Activated B cell treated with CpG ODN at 0.5 μM for 24 hours (primary cell): ENCODE measurements at places on chromosomes 6 and 20. TPM values are rescaled to one million over a fixed set of nuclear protein-coding genes. Genes with fewer than 3 reads are reported as not detected.

GRCh38 chr20:10218536-10219451 lies at the start of gene SNAP25:
Gene SNAP25, plus strand, starts transcription at chr20:10218830. Its CDS starts 56,662 bp downstream, at chr20:10275492.
- DNase-seq, result no peak

DNA sequence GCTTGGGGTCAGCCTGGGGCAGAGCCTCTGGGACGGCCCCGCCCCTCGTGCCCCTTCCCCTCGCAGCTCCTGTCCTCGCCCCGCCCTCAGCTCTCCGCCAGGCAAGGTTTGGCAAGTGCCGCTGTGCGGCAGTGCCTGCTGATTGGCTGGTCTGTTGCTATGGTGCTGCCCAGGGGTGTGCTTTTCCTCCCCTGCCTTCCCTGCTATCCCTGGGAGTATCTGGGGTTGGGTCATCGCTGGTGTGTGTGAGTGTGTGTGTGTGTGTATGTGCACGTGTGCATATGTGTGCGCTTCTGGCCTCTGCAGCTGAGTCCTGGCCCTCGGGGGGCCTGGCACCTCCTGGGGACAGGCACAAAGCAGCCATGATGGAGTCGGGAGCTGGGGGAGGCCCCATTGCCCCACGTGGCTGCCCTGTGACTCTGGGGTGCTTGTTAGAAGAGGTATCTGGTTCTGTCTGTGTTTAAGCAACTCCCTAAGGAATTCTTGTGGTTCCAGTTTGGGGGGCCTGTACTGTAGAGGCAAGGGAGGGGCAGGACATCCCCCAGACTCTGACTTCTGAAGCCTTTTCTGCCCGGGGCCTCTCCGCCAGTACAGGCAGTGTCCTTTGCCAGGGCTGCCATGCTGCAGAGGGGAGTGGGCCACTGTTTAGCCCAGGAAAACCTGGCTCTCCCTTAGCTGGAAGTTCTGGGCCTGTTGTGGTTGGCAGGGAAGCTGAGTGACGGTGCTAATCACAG lies 6.9 kb downstream of the RTEL1 start:
- DNase-seq, result no peak

DNA sequence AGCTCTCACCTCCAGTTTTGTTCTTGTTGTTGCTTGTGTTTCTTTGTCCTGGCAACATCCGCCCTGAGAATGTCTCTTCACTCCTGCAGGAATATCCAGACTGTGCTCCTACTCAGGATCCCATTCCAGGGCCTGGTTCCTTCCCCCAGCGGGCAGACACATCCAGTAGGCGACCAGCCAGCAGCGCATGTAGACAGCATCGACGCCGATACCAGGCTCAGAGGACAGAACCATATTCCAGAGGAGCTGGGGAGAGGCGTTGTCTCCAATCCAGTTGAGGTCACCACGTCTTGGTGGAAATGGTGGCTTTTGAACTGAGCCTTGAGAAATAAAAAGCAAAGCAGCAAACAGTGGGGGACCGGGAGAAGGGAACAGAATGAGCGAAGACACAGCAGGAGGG lies 114.6 kb upstream of the THBS2 start:
- DNase-seq, result no peak

DNA sequence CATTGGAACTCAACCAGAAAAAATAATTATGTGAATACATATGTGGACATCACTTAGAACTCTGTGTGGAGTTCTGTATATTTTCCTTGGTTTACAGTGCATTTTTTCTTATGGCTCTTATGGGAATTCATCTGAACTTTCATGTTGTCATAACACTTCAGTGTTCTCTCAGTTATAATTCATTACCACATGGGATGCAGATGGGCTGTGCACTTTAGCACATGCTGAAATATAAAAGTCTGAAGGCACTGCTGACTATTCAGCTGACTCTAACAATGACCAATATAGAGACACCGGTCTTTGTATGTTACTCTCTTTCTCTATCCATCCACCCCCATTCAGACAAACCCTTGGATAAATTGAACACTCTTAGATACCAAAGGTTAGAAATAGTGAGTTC lies 29.3 kb downstream of the GRIK2 start:
- DNase-seq, result no peak

- DNase-seq, result no peak
Observed at GRCh38 chr6:151339369-151339768, 52.0 kb downstream of the ZBTB2 start.

DNA sequence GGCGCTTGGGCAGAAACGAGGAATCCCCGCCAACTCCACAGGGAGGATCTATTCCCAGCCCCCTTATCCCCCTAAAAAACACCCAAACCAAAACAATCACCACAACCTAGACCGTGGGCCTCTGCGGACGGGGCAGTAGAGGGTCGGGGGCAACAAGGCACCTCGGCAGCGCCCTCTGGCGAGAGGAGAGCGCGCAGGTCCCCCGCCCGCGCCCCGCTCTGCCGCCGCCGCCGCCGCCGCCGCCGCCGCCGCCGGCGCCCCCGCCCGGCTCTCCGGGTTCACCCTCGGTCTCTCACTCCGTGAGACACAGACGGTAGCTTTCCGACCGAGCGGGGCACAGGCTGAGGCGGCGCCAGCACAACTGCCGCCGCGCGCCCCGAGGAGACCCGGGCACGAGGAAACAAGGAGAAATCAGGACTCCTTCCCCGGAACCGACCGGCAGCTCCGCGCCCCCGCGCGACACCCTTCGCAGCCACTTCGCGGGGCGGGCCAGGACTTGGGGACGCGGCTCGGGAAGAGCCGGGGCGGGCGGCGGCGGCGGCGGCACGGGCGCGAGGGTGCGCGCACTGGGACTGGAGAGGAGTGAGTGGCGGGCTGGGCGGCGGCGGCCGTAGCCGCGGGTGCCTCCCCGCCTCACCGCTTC lies at the start of gene SLC35F1:
Gene SLC35F1, plus strand, starts transcription at position 307 of the 643 bp plus-strand sequence.
- DNase-seq, result peak; percentile 17

DNA sequence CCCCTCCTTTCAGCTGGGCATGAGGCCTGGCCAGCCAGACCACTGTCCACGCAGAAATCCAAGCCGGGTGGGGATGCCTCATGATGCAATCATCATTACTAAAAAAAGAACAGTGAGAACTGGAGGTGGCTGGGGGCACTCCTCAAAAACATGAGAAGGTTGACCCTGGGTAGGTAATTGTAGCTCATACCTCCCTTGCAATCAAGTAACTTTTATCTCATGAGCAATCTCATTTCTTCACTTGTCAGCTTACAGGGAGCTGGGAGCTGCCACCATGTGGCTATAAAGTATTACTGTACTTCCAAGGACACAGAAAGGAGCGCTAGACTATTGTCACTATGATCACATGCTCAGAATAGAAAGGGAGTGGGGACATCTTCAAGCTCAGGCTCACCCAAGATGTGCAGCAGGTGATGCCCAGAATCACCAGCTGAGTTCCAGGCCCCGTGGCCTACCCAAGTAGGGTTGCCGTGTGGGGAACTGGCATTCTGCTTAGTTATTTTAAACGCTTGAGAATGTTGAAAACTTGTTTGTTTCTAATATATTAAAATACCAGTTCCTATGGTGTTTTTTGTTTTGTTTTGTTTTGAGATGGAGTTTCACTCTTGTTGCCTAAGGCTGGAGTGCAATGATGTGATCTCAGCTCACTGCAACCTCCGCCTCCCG lies 3.0 kb upstream of the CDH26 start:
- no peak for DNase-seq

- no peak for DNase-seq
Observed at GRCh38 chr20:19867074-19867473, 109.0 kb downstream of the RIN2 start.

GRCh38 chr20:22862671-22863230 lies 172.4 kb upstream of the SSTR4 start:
- DNase-seq, result no peak

DNA sequence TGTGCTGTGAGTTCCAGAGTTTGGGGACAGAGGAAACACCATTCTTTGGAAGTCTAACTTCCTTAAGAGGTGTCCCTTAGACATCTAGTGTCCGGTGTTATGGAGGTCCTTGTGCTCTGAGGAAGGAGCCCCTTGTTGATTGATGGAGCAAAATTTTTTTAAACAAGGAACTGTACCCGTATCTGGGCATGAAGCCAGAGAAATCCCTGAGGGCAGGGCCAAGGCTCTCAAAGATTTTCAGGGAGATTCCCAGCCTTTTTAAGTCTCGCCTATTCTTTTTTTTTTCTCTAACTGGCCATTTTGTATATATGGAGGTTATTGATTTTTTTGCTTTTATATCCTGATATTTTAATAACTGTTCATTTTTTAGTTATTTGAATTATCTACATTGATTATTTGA lies 45.9 kb downstream of the TRIM38 start:
- DNase-seq, result no peak

DNA sequence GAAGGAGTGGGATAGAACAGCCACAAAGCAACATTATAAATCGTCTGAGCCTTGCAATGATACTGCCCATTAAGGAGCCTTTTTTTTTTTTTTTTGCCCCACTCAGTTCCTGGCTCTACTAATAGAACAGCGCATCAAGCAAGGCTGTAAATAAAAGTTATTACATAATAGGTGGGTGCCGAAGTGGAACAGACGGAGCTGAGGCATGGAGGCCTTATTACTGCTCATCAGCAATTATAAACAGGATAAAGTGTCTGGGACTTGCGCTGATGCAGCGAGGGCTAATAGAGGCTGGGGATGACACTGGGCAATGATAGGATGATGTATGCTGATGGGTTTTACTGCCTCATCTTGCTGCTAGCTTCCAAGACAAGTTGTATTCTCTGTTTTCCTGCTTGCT lies 272.1 kb downstream of the ZFAND3 start:
- DNase-seq, result no peak

DNA sequence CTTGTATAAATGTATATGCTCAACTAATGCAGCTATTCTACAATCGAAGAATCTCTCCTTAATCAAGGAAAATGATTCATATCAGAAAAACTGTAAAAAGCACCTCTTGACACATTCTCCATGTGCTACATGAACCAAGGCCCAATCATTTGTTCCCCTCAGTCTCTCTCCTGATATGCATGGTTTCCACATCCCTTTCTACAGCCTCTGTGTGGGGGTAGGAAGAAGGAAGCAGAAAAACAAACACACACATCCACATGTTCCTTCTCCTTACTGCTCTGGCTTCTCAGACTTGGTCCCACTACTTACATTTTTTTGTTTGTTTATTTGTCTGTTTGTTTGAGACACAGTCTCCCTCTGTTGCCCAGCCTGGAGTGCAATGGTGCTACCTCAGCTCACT lies 510.5 kb downstream of the PRKN start:
- no peak for DNase-seq

- no peak for DNase-seq
Observed at GRCh38 chr20:17507032-17507431, 24.1 kb downstream of the BFSP1 start.

DNA sequence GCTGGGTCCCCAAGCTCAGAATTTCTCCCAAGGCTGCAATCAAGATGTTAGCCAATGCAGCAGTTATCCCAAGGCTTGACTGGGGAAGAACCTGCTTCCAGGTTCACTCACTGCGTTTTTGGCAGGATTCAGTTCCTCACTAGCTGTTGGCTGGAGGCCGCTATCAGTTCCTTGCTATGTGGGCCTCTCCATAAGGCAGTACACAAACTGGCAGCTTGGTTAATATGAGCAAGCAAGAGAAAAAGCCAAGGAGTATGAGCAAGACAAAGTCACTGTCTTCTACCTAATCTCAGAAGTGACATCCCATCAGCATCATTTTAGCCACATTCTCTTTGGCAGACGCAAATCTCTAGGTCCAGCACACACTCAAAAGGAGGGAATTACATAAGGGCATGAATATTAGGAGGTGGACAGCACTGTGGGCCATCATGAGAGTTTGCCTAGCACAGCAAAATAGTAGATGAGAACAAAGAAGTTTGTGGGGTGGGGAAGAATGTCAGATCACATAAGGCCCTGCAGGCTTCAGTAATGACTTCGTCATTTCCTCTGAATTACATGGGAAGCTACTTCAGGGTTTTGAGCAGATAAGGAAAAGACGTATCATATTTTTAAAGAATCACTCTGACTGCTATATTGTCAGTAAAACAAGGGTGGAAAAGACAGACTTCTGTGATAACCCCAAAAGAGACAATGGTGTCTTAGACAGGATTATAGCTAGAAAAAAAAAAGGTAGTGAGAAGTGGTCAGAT lies 25.5 kb downstream of the LMBRD1 start:
- DNase-seq, result no peak

DNA sequence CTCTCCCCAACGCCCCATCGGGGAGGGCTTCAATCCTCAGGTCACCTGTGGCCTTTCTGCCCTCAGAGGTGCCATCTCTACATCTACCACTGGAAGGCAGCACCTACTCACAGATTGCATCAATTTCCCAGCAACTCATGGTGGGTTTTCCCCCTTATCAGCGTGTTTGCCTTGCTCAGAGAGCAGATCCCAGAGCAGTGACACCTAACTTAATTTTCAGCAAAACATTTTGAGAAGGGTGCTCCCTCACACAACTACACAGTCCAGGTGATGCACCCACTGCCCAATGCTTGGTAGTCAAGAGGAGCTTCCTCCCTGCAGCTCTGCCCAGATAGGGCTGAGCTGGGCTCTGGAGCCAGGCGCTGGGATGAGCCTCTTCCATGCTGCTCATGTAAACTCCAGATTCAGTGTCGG lies 48.2 kb downstream of the PLG start:
- no peak for DNase-seq

DNA sequence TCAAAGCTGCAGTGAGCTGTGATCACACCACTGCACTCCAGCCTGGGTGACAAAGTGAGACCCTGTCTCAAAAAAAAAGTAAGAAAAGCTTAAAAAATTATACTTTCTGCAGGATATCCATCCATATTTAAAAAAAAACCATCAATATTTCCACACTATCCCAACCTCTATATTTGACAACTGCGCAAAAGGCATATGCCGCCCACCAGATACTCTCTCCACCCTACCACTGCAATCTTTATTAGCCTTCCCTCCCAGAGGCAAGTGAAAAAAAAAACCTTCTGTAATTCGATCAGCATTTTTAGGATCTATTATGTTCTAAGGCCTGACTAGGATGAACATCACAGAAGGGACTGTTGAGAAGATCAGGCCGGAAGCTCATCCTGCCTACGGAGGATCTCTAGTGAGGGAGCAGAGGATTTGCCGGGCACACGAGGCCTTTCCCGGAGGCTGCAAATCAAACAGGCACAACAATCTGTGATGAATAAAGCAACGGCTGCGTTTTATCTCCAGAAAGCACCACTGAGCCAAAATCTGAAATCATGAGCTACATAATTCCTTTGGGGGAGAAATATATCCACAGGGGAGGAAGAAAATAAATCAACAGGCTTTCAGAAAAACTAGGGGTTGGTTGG lies 65.9 kb downstream of the GFOD1 start:
- no peak for DNase-seq

GRCh38 chr6:22132656-22133055 lies 164.2 kb downstream of the PRL start:
- DNase-seq, result no peak

Gene CCDC170
- not detected in 2 replicates for total RNA-seq

Gene ARMH2
- 2.1 and 2.3 TPM in 2 replicates for total RNA-seq

Gene SERINC3
- total RNA-seq, result 38.1 and 41.4 TPM in 2 replicates

Gene SIRPD
- total RNA-seq, result 0.37 TPM in 1 of 2 replicates, not detected in the other

Gene TDRD6
- total RNA-seq, result not detected in 2 replicates

Gene DNAAF9
- 3.7 and 4.5 TPM in 2 replicates for total RNA-seq

Gene MACROD2
- total RNA-seq, result 54.8 and 55.1 TPM in 2 replicates

Gene MTFR2
- total RNA-seq, result 2.5 and 3.5 TPM in 2 replicates

Gene FAM209A
- 1.9 and 2.6 TPM in 2 replicates for total RNA-seq

Gene CLVS2
- not detected in 2 replicates for total RNA-seq

Gene KCNK16
- total RNA-seq, result not detected in 2 replicates

Gene DCDC2
- total RNA-seq, result not detected in 2 replicates

Gene SLC22A2
- total RNA-seq, result not detected in 2 replicates

Gene NOX3
- not detected in 2 replicates for total RNA-seq
